Upper lobe of right lung (tissue), 1 donor: ENCODE measurements at places on chromosomes 3 and 15. TPM values are rescaled to one million over a fixed set of nuclear protein-coding genes. Genes with fewer than 3 reads are reported as not detected.

GRCh38 chr3:142963516-142964448, at the start of gene PAQR9:
Gene PAQR9, minus strand, starts transcription at chr3:142963674. Its CDS starts 338 bp downstream, at chr3:142963336.
- no peaks in the 10 kb centered on the region for H3K4me1 ChIP-seq
- H3K4me3 ChIP-seq, result peak within 1 kb of the TSS; percentile 49
- H3K27me3 ChIP-seq, result peaks cover 60% of the 10 kb centered on the region
- no peaks in the 10 kb centered on the region for H3K36me3 ChIP-seq

GRCh38 chr3:177968891-177969290, 567.3 kb upstream of the KCNMB2 start:
- no peaks in the 10 kb centered on the region for H3K4me1 ChIP-seq
- DNase-seq, result no peak
- H3K4me3 ChIP-seq, result no peak overlapping the region
- no peaks in the 10 kb centered on the region for H3K36me3 ChIP-seq
- H3K27ac ChIP-seq, result no peak overlapping the region

ACSBG1 gene
- not detected for total RNA-seq

CTXND1 gene
- total RNA-seq, result 1.9 TPM

MME gene
- total RNA-seq, result 79.1 TPM
